ENCODE measurements at places on chromosomes 16 and 17. TPM values are rescaled to one million over a fixed set of nuclear protein-coding genes. Genes with fewer than 3 reads are reported as not detected.

GRCh38 chr17:71941920-71942319, 178.9 kb upstream of the SOX9 start:
- no peak overlapping the region for H3K27ac ChIP-seq
- H3K27me3 ChIP-seq = no peaks in the 10 kb centered on the region
- no peak for DNase-seq
- H3K4me3 ChIP-seq = no peak overlapping the region
- no peaks in the 10 kb centered on the region for H3K36me3 ChIP-seq

DNA sequence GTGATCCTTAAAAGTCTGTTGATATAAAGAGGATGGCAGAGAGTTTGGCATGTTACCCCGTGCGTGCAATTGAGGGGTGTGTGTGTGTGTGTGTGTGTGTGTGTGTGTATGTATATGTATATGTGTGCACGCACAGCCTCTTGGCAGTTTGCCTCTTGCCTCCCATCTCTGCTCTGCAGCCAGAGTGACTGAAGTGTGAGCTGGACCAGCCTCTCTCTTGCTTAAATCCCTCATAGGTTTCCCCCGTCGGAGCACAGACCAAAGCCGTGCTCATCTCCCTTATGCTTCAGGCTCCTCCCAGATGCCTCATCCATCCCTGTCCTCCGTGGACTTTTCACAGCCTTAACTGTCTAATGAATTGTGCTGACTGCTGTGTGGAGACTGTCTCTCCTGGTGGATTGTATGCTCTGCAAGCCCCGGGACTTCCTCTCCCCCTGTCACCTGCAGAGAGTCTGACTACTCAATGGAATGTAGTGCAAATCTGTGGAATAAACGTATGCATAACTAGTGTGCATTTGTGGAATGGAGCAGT, 413.5 kb downstream of the CPPED1 start:
- H3K4me1 ChIP-seq = no peaks in the 10 kb centered on the region
- DNase-seq = no peak
- H3K27me3 ChIP-seq = no peaks in the 10 kb centered on the region
- H3K36me3 ChIP-seq = no peaks in the 10 kb centered on the region
- no peak overlapping the region for H3K27ac ChIP-seq

DNA sequence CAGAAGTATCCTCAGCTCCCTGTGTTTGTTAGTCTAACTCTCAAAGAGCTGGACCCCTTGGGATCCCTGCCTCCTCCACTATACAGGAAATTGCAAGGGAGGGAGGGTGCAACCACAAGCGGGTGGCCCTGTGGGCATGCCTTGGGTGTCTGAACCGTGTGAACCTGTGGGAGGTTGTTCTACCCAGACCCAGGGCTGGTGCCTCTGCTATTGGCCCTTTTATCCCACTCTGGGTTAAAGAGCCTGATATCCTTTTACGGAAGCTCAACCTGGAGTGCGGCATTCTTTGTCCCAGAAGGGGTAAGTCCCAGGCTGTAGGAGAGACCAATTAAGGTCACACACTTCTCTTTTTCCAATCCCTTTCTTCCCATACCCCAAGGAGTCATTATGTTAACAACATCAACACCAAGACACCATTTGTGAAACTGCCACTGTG, 53.4 kb downstream of the ARSG start:
- H3K4me3 ChIP-seq = peak overlapping the region; percentile 11
- peaks cover 67% of the 10 kb centered on the region for H3K4me1 ChIP-seq
- H3K27ac ChIP-seq = peak overlapping the region; percentile 63
- H3K27me3 ChIP-seq = no peaks in the 10 kb centered on the region
- peak; percentile 65 for DNase-seq

NAGS gene
- 0.75 TPM for total RNA-seq

KRTAP3-1 gene
- total RNA-seq = not detected

- H3K27me3 ChIP-seq = no peaks in the 10 kb centered on the region
- DNase-seq = no peak
- no peak overlapping the region for H3K27ac ChIP-seq
- no peaks in the 10 kb centered on the region for H3K36me3 ChIP-seq
Measured at GRCh38 chr17:58521680-58522079, 7.2 kb upstream of the MTMR4 start.

DNA sequence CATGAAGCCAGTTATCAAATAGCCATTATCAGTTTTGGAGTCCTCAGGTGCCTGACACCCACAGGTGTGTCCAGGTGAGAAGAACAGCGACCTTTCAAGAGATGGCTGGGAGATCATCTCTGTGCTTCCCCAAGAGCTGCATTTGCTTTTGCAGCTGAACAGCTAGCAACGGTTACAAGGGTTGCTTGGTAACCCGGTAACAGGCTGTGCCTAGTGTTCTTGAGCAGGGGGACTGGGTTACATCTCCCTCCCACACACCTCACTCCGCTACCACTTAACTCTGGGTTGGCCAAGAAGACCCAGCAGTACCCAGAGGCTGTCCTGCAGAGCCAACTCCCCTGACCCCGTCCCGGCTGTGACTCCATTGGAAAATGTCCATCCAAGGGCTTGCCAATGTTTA, 147.0 kb downstream of the SLC39A11 start:
- H3K4me3 ChIP-seq = no peak overlapping the region
- DNase-seq = no peak
- H3K27ac ChIP-seq = no peak overlapping the region
- no peaks in the 10 kb centered on the region for H3K27me3 ChIP-seq
- no peaks in the 10 kb centered on the region for H3K36me3 ChIP-seq

GRCh38 chr17:13973960-13974651, 95.2 kb upstream of the COX10 start:
- H3K36me3 ChIP-seq = peaks cover 4% of the 10 kb centered on the region
- DNase-seq = no peak
- H3K27ac ChIP-seq = no peak overlapping the region
- H3K4me3 ChIP-seq = no peak overlapping the region

HMOX2 gene
- total RNA-seq = 107 TPM

DNA sequence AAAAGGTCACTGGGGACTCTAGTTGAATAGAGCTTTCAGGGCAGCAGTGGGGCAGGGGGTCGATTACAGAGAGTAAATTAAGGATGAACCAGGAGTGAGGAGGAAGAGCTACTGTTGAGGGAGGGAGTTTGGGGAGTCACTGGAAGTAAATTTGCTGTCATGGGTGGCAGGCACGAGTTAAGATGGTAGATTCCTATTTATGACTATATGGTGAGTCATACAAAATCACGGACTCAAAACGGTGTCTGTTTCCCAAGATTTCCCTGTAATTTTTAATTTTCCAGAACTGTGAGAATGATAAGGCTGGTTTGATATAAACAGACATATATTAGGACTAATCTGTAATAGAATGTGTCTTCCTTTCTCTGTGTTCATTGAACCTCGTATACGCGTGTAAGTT, 287.6 kb upstream of the GOT2 start:
- DNase-seq = no peak
- no peak overlapping the region for H3K4me3 ChIP-seq
- no peaks in the 10 kb centered on the region for H3K4me1 ChIP-seq
- H3K27ac ChIP-seq = no peak overlapping the region
- H3K27me3 ChIP-seq = no peaks in the 10 kb centered on the region

- H3K27ac ChIP-seq = peak overlapping the region; percentile 71
- H3K4me3 ChIP-seq = no peak overlapping the region
- H3K36me3 ChIP-seq = peaks cover 36% of the 10 kb centered on the region
- no peak for DNase-seq
- H3K4me1 ChIP-seq = peaks cover 62% of the 10 kb centered on the region
Measured at GRCh38 chr17:65035191-65035590, 21.3 kb downstream of the GNA13 start.

DNA sequence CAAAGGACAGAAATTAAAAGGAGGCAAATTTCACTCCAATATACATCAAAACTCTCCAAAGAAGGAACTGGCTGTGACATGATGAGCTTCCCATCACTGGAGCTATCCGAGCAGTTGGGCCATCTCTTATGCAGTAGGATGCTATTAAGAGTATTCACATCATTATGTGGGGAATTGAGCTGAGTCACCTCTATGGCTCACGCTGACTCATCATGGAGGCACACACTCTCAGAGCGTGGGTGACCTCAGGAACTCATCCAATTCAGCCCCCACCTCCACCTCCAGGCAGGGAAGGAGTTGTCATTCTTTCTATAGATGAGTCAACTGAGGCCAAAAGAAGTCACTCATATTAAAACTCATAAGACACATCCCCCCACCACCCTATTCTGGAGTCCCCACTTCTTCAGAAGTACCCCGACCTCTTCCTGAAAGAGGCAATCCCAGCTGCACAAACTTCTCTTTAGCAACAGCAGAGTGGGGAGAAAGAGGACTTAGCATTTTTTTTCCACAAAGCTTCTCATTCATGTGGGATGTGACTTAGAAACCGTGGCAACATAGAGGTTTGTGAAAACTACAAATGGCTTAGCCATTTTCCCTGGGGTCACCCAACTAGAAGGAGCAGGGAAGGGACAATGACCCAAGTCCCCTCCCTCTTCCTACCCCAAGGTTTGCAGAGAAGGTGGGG, 32.5 kb downstream of the ABCC12 start:
- H3K27ac ChIP-seq = no peak overlapping the region
- H3K4me3 ChIP-seq = no peak overlapping the region
- DNase-seq = peak; percentile 6
- H3K4me1 ChIP-seq = no peaks in the 10 kb centered on the region
- no peaks in the 10 kb centered on the region for H3K36me3 ChIP-seq
- peaks cover 2% of the 10 kb centered on the region for H3K27me3 ChIP-seq

KRTAP9-8 gene
- not detected for total RNA-seq

GRCh38 chr17:56231252-56231651, 78.0 kb downstream of the ANKFN1 start:
- H3K27me3 ChIP-seq = peaks cover 8% of the 10 kb centered on the region
- no peaks in the 10 kb centered on the region for H3K36me3 ChIP-seq
- no peak overlapping the region for H3K27ac ChIP-seq
- H3K4me1 ChIP-seq = peaks cover 5% of the 10 kb centered on the region

ADCY9 gene
- total RNA-seq = 12.4 TPM

GRCh38 chr17:71084219-71084618, 914.9 kb downstream of the KCNJ2 start:
- H3K4me3 ChIP-seq = no peak overlapping the region
- no peak overlapping the region for H3K27ac ChIP-seq
- H3K27me3 ChIP-seq = no peaks in the 10 kb centered on the region
- no peak for DNase-seq
- no peaks in the 10 kb centered on the region for H3K36me3 ChIP-seq

RAC3 gene
- total RNA-seq = 13.7 TPM

GRCh38 chr17:17149520-17150447, 56.3 kb downstream of the PLD6 start:
- no peak overlapping the region for H3K4me3 ChIP-seq
- no peaks in the 10 kb centered on the region for H3K27me3 ChIP-seq
- H3K27ac ChIP-seq = peak overlapping the region; percentile 27

DNA sequence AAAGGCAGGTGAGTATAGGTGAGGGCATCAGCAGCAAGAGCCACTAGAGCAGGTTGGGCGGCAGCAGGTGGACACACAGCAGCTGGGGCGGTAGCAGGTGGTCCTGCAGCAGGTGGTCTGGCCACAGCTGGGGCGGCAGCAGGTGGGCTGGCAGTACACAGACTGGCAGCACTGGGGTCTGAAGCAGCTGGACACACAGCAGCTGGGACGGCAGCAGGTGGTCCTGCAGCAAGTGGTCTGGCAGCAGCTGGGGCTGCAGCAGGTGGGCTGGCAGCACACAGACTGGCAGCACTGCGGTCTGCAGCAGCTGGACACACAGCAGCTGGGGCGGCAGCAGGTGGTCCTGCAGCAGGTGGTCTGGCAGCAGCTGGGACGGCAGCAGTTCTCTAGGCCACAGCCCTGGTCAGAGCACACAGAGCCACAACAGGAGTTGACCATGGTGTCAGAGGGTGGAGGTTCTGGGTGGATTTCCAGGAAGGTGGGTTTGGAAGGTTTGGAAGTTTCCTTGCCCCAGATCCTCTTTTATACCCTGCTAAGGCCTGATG, at the start of gene KRTAP4-2:
TSS of gene KRTAP4-2 (minus strand) at position 495 of the 545 bp plus-strand sequence. CDS start at position 438, 57 bp downstream.
- no peak within 1 kb of the TSS for H3K4me3 ChIP-seq
- H3K27me3 ChIP-seq = no peaks in the 10 kb centered on the region
- no peak for DNase-seq
- H3K4me1 ChIP-seq = no peaks in the 10 kb centered on the region

KRT40 gene
- not detected for total RNA-seq

LITAFD gene
- not detected for total RNA-seq

AGRP gene
- total RNA-seq = not detected

GRCh38 chr16:21159281-21159951, 942 bp downstream of the LDAF1 start:
- H3K27ac ChIP-seq = peak overlapping the region; percentile 87
- peaks cover 24% of the 10 kb centered on the region for H3K4me1 ChIP-seq
- H3K4me3 ChIP-seq = peak overlapping the region; percentile 87
- no peak for DNase-seq
- no peaks in the 10 kb centered on the region for H3K27me3 ChIP-seq

DNA sequence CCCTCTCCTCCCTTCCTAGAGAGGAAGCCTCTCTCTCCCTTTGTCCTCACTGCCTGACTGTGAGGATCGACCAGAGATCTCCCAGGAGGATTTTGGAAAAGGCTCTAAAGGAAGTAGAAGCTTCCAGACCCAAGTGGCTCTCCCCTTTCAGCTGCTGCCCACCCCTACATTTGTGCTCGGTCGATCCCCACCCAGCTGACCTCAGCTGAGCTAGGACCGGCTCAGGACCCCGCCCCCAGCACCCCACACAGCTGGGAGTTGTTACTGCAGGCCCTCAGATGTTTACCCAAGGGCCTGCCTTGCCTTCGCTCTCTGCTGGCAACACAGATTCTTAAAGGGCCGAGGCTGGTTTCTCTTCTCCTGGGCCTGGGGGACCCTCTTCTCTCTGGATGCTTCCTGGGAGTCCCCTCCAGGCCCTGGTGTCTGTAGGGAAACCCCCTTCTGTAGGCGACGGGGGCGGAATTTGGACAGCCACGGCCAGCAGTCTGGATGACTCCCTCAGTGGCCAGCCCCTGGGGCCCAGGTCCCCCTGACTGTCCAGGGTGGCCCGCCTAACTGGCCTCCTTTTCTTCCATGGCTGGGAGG, 26.9 kb upstream of the TIMP2 start:
- no peak overlapping the region for H3K27ac ChIP-seq
- peaks cover 2% of the 10 kb centered on the region for H3K36me3 ChIP-seq
- no peaks in the 10 kb centered on the region for H3K4me1 ChIP-seq
- DNase-seq = no peak
- H3K27me3 ChIP-seq = peaks cover 2% of the 10 kb centered on the region

DNA sequence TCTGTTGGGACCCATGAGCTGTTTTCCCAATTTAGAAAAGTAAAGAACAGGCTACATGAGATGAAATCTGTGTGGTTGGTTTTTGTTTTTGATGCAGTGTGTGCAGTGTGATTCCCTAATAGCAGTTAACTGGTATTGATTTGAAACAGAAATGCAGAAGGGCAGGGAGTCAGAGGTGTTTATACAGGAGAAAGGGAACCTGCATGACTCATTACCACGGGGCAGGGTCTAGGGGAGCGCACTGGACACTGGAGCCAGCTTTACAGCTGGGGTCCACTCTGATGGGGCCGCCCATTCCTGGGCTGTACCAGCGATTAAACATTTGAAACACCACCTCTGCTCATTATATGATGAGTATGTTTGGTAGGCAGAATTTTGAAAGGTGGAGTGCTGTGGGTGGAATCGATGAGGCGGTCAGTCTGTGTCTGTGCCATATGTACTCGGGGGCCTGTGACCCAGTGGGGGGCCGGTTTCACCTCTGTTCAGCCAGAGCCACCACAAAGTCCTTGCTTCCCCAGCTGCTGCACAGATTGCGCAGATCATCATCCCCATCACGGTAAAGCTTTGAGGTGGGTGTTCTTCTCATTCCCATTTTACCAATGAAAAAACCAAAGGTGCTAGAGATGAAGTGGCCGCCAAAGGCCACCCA, 142.5 kb downstream of the CMIP start:
- H3K27me3 ChIP-seq = no peaks in the 10 kb centered on the region
- peaks cover 4% of the 10 kb centered on the region for H3K4me1 ChIP-seq
- no peak overlapping the region for H3K27ac ChIP-seq
- DNase-seq = no peak
- no peaks in the 10 kb centered on the region for H3K36me3 ChIP-seq

Measured in activated CD4-positive, alpha-beta T cell treated with anti-CD3 and anti-CD28 coated beads, Interleukin-2, amount 10 ng/mL, durations not matched to agents 7 days and 5 days (primary cell).